ENCODE measurements at places on chromosomes 5 and 9. TPM values are rescaled to one million over a fixed set of nuclear protein-coding genes. Genes with fewer than 3 reads are reported as not detected.
A peak's percentile ranks its signal among the peaks of the same experiment; 100 is the strongest.

DNA sequence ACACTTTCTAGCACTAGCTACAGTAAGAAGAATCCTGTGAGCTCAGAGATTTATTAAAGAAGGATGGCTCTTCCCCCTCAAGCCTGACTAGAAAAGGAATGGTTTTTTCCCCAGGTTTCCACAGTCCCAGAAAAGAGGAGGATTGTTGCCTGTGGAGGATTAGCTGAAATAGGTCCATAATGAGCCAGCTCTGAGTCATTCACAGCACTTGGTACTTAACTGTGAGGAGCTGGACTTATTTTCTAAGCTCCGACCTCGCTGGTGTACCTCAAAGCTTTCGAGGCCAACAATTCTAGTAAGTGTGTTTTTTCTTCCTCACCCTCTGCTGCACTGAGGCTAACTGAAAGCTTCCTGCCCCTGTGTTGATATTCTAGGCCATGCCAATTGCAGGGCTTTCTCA lies 222.5 kb upstream of the IL12B start:
- DNase-seq = peak; percentile 84

DNA sequence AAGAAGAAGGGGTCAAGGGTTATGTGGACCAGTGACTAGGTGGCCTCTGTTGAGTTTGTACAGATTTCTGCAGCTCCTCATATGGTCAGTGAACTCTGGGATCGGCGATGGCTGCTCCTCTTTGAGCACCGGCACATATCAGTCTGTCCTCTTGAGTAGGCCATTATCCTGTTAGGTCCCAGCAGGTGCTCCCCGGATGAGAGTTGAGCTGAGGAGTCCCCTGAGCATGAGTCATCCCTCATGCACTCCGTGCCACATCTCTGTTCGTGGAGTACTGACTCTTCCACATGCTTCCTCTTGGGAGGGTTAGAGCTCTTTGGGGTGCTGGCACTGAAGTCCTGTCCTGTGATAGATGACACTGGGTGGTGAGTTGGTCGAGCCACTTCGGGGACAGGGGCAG lies 143.7 kb downstream of the PTTG1 start:
- DNase-seq = peak; percentile 49

GRCh38 chr9:132723809-132724208 lies 53.5 kb downstream of the GTF3C4 start:
- no peak for DNase-seq

COL23A1 gene
- total RNA-seq = not detected

PPP1R26 gene
- 31.9 TPM for total RNA-seq

GDF9 gene
- 0.21 TPM for total RNA-seq

GRCh38 chr5:8953911-8954438 lies 591.9 kb downstream of the SEMA5A start:
- DNase-seq = no peak

Data from HT1080 (cell line).